Skeletal muscle cell (primary cell): ENCODE measurements at places on chromosomes 7 and 10.

GRCh38 chr7:146146831-146147486 is 30.4 kb downstream of the CNTNAP2 start:
- peak; percentile 11 for DNase-seq

GRCh38 chr10:63429281-63429680 is 36.5 kb downstream of the JMJD1C start:
- peak; percentile 39 for DNase-seq

- no peak for DNase-seq
These were observed 450.2 kb upstream of the GALNT17 start for GRCh38 chr7:70681469-70682350.

DNA sequence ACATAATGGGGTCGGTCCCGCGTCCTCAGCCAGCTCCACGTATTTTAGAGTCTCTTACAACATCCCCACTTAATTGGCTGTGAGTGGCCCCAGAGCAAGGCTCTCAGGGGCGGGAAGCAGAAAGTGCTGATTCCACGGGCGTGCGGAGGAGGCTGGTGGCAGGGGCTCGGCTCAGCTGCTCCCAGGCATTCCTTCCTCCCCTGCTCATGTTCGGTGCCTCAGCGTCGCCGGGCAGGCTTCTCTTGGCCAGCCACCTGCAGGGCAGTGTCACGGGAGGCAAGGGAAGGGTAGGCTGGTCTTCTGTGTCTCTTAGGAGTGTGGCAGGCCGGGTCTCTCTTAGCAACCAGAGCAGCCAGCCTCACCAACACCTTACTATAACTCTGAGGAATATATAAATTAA is 33.8 kb downstream of the IL15RA start:
- no peak for DNase-seq

DNA sequence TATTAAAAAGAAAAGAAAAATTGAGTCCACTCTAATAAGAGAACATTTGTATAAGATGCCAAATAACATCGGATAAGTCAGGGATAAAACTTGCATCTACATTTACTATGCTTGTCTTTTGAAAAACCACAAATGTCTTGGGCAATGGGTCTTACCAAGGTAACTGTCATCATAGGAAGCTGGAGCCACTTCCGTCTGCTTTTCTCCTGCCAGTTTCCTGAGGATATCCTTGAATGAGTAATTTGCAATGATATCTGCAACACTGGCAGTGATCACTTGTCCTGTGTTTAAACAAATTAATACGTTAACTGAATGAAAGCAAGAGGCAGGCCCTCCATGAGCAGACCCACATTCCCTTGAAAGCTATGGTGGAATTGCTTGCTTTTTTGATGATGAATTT is 47.3 kb downstream of the ITGA8 start:
- DNase-seq = no peak

- DNase-seq = no peak
These were observed 20.3 kb upstream of the RNF32 start for GRCh38 chr7:156620291-156620675.

- DNase-seq = no peak
These were observed 102.6 kb upstream of the AGR3 start for GRCh38 chr7:16984375-16984774.

DNA sequence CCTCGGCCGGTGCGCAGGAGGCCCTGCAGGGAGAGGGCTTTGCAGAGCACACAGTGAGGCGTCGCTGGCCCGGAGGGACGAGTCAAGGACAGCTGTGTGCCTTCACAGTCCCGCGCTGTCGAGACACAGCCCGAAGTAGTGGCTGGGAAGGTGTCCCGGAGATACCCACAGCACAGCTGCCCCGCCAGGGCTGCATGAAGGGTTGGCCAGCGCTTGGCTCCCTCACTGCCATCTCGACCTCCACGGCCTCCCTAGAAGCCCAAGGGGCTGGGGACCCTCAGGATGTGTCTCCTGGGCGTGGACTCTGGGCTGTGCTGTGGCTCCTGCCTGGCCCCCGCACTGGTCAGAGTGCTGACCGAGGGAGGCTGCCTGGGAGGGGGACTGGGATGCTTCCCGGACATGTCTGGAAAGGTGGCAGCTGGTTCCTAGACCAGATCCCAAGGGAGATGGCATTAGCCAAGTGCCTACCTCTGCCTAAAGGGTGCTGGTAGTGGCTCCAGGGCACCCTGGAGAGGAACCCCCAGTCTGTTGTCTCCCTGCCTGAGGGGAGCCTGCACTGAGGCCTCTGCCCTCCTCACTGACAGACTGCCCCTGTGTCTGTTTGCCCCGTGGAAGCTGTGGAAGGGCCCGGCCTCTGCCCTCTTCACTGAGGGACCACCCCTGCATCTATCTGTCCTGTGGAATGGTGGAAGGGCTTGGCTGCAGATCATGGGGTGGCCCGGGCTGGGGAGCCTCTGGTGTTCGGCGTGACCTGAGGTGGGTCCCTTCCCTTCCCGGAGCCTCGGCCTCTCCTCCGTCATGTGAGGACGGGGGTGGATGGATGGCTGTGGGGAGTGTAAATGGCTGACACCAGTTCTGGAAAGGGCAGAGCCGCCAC is 5.8 kb downstream of the ELFN1 start:
- DNase-seq = no peak

DNA sequence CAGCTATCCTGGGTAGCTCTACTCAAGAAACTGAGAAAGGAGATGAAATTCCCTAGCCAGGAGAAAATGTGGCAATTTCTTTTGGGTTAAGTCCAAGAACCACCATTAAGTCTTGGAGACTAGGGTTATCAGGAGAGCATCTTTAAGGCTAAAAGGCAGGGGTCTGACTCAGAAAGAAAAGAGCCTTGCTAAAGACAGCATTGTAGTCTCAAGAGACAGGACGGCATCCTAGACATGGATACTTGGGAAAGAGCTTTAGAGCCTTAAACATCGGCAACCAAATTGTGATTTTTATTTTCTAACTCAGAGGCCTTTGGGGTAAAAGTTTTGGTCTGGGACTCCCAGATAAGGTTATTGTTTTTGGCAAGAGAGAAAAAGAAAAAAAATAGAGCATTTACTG is 83.1 kb downstream of the FAS start:
- no peak for DNase-seq

- DNase-seq = no peak
These were observed 501.1 kb downstream of the TNS3 start for GRCh38 chr7:47080816-47081215.

- no peak for DNase-seq
These were observed 202.8 kb downstream of the BAMBI start for GRCh38 chr10:28879875-28880682.

DNA sequence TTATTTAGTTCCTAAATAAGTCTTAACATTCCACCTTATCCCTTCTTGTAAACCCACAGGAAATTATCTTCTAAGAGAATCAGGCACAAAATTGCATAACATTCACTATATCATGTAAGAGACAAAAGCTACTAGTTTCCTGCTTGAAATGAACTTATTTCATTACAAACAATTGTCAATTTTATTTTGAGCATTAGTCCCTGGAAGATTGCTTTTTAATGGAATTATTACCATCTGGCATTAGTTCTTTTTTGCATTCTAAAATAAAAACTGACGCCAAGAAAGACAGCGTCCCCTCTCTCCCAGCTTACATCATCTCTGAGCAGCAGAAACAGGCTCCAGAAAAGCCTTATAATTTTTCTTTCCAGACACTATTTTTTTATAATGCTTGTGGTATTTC is 121.8 kb downstream of the NOC3L start:
- DNase-seq = no peak

DNA sequence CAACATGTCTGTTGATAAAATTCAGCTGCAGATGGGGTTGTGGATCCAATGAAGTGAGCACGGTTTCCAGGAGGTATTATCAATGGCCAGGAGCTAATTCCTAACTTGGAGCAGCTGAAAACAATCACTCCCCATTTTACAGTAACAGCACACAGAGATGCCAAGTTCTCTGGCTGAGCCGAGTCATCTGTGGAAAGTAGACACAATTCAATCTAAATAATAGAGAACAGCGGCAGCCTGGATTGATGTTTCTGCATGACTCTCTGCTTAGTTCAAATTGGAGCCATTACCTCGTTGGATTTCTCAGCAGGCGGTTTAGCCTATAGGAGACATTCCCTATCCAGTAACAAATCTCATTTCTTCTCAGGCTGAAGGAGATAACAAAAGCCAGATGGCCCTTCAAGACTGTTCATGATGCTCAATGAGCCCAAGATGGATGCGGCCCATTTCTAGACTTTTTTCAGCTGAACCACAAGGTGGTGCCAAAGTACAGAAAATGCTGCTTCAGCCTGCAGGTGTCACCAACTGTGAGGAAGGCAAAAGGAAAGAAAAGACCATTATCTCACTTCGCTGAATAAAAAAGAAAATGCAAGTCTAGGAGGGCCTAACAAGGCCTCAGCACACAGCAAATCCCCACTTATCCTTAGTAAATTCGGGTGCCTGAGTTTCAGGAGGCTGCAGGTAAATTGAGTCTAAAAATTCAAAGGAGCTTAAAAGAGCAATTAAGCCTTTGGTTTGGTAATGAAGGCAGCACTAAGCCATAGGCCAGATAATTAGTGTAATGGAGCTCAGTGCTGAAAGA is 83.7 kb downstream of the SLC16A9 start:
- no peak for DNase-seq

DNA sequence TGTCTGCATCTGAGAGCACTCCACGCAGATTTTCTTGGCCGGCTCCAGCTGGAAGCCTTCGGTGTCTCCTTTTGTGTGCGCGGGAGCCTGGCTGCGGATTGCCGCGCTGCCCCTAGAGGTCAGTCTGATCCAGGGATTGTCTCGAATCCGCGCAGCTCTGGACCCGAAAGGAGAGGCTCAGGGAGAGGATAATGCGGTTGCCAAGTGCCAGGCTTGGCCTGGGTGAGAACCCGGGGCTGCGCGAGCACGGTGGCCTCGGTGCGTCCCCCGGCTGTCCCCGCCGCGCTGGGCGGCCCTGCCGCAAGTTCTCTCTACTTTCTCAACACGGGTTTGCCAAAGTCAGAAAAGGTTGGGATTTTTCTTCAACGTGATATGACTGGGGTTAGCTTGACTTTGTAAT is 140.9 kb downstream of the ADCYAP1R1 start:
- DNase-seq = no peak

- no peak for DNase-seq
These were observed 59.3 kb downstream of the CREB3L2 start for GRCh38 chr7:137942484-137943115.

GRCh38 chr10:129888784-129889616 is 75.1 kb downstream of the EBF3 start:
- peak; percentile 15 for DNase-seq

- no peak for DNase-seq
These were observed 27.4 kb downstream of the LAMB4 start for GRCh38 chr7:108102671-108103312.

- DNase-seq = no peak
These were observed 23.4 kb downstream of the ARHGEF5 start for GRCh38 chr7:144378651-144379050.

DNA sequence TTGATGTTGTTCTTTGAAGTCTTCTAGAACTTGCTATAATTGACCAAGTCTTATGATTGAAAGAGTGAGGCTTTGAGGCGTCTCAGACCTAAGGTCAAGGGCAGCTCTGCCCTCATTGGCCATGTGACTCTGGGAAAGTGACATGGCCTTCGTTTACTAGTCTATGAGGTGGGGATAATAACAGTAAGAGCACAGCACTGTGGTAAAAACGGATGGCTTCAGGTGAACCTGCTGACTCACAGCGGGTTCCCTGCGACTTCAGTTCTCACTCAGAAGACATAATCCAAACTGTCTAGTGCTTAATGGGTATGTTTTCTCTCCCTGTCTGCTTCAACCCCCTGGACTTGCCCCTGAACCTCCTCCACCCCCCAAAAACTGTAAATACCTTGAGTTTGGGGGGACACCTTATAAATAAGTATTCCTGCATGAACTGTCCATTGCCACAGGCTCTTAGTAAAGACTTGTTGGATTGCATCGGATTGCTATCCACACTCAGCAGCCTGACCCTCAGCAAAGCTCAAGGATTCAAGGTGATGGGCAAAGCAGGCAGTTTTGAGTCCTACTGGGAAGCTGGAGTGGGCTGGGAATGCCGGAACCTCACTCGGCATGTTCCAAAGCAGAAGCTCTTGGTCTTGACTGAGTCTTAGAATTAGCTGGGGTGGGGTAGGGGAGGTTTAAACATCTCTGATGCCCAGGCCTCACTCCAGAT is 304.6 kb downstream of the KLF6 start:
- no peak for DNase-seq

DNA sequence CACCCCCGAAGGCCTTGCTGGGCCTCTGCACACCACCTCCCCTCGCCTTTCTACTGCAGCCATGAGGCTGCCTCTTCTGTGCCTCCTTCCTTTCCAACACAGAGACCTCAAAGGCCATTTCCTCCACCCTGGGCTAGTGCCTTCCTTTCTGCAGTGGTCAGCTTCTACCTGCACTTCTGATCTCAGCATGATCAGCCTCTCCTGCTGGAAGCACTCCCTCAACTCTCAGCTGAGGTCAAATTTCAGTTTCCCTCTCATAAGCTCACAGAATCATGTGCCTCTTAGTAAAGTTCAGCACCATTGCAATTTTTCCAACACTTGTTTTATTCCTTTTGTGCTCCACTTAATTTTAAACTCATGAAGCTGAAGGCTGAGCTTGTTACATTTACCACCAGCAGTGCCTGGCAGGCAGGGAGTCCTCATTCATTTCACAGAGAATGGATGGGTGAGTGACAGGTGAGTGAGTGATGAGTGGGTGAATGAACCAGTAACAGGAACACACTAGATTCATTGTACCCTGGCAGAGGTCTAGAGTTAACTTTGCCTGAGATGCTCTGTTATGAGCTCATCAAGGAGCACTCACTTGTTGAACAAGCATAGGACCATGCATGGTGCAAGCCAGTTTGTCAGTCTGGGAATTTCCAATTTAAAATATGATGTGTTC is 124.0 kb upstream of the PRSS58 start:
- no peak for DNase-seq

- peak; percentile 47 for DNase-seq
These were observed 142.8 kb upstream of the SEMA3A start for GRCh38 chr7:84337429-84337828.

- no peak for DNase-seq
These were observed 311.2 kb upstream of the SEMA3D start for GRCh38 chr7:85498031-85498430.

GRCh38 chr10:24340883-24341282 is 131.9 kb downstream of the KIAA1217 start:
- no peak for DNase-seq

DNA sequence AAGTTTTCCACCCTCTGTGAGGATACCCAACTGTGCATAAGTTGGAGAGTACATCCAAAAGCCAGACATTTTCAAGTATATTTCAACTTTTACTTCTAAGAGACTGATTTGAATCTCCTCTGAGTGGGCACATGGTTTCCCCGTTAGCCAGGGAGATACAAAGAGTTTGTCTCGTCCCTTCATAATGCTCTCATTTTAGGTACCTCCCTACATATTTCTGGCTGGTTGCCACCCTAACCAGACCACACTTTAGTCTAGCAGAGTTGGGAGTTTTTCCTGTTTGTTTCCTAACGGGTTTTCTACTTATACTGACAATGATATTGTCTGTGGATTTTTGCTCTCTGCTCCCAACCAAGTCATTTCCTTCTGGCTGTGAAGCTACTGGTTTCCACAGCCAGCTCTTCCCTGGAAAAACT is 180.3 kb downstream of the CCDC71L start:
- no peak for DNase-seq

- no peak for DNase-seq
These were observed 36.9 kb downstream of the CAPZA2 start for GRCh38 chr7:116899308-116899707.

- no peak for DNase-seq
These were observed 1.3 kb upstream of the DDX56 start for GRCh38 chr7:44575054-44575453.
